ENCODE measurements at places on chromosomes 12 and 14.

DNA sequence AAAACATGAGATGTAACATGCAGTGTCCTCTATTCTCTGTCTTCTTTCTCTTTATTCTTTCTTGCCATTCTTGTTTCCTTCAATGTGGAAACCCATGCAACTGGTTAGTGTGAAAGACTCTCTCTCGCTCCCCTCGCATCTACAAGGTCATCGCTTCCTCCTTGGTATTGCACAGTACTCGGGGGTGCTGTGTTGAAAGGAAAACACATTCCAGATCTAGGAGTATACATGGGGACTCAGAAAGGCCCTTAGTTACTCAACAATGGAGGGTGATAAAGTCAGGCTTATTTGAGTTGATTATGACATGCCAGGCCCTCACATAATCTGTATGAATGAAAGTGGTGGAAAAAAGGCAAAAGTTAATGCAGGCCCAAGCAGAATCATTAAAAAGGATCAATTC lies 75.5 kb upstream of the OVCH1 start:
- no peak for DNase-seq

- DNase-seq: no peak
Measured at GRCh38 chr12:122963941-122964265, 2.4 kb downstream of the ABCB9 start.

DNA sequence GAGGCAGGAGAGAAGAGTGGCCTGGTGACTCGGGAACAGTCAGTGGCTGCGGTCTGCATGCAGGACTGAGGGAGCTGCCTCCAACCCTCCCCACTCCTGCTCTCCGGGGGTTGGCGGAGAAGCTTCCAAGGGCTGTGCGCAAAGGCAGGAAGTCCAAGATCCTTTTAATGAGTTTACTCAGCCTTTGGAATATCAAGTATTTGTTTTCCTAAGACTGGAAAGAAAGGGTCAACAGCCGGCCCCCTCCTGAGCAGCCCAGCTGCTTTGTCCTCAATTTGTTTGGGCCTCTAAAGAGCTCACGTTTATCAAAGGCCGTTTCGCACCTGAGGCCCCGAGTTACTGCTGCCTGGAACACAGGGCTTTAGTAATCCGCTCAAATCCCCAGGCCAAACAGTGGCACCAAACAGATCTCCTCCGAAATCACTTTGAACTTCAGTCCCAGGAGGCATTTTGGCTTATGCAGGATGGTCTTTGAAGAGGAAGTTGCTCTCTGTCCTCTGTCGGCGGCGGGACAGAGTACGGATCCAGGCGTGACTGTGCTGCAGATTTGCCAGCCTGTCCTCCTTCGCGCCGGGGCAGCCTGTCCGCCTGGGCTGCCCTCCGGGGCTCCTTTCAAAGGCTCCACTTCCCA lies 117.2 kb upstream of the FZD10 start:
- no peak for DNase-seq

DNA sequence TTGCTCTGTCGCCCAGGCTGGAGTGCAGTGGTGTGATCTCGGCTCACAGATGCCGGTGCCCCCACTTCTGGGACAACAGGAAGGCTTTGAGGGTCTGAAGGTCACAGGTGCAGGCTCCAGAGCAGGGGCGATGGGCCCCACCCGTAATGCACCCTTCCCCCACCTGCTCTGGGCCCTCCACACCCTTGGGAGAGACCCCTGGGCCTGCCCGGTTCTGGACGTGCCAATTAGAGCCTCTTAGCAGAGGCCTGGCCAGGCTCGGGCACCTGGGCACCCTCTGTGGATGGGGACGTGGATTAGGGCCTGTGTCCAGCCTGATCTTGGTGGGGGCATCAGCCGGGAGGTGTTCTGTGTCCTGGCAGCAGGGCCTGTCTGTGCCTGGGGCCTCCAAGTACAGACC lies 62.2 kb downstream of the KIF26A start:
- no peak for DNase-seq

DNA sequence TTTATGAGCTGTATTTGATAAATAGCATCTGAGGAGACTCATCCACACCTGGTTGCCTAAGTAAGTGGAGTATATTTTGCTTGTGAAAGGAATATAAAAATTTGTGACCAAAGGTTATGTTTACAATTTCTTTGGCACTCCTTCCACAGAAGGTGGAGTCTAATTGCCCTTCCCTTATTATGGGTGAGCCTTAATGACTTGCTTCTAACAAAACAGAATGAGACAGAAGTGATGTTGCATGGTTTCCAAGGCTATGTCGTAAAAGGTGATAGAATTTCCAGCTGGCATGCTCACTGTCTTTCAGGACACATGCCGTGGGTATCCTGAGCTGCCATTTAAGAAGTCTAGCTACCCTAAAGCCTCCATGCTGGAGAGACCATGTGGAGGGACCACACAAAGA lies 116.8 kb upstream of the ABCD2 start:
- no peak for DNase-seq

GRCh38 chr14:81473456-81474147 lies 60.1 kb downstream of the SEL1L start:
- no peak for DNase-seq

DNA sequence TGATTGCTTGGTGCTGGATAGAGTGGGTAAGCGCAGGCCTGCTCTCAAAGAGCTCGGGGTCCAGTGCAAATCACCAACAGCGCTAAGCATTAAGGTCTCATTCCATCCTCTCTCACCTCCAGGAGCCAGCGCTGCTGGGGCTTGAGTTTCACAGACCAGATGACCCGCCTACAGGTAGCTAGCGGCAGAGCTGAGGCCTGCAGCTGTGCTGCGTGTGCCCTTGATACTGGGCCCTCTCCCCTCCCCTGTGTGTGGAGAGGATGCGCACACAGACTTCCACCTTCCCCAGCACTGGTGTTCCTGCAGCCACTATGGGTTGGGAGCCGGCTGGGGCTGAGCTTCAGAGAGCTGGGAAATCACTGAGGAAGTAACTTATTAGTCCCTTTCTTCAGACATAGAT lies 149.9 kb downstream of the CALM1 start:
- no peak for DNase-seq

GRCh38 chr12:115543269-115543668 lies 734.2 kb downstream of the MED13L start:
- DNase-seq: no peak

GRCh38 chr12:89327486-89328094 lies 24.7 kb downstream of the DUSP6 start:
- no peak for DNase-seq

GRCh38 chr14:53020193-53020932 lies 69.5 kb upstream of the FERMT2 start:
- no peak for DNase-seq

GRCh38 chr14:75769047-75769685 lies 108.1 kb downstream of the TTLL5 start:
- DNase-seq: no peak

GRCh38 chr12:76240281-76240680 lies 107.9 kb downstream of the BBS10 start:
- DNase-seq: no peak

DNA sequence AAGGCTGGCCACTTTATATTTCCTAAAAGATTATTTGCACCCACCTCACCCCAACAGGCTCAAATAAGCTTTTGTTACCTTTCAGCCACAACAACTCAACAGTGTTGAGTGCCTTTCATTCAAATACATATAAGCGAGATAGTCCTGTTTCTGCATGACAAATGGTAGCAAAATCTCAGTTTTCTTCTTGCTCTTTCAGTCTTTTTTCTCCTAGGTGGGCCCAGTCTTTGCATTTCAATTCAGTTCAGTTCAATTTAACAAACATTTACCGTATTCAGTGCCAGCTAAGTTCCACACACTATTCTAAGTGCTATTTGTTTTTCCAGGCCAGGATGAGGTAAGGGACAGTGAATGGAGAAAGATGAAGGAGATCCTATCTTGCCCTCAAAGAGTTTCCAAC lies 25.9 kb upstream of the BMP4 start:
- DNase-seq: no peak

GRCh38 chr12:112782943-112783342 lies 8.6 kb upstream of the RPH3A start:
- no peak for DNase-seq

DNA sequence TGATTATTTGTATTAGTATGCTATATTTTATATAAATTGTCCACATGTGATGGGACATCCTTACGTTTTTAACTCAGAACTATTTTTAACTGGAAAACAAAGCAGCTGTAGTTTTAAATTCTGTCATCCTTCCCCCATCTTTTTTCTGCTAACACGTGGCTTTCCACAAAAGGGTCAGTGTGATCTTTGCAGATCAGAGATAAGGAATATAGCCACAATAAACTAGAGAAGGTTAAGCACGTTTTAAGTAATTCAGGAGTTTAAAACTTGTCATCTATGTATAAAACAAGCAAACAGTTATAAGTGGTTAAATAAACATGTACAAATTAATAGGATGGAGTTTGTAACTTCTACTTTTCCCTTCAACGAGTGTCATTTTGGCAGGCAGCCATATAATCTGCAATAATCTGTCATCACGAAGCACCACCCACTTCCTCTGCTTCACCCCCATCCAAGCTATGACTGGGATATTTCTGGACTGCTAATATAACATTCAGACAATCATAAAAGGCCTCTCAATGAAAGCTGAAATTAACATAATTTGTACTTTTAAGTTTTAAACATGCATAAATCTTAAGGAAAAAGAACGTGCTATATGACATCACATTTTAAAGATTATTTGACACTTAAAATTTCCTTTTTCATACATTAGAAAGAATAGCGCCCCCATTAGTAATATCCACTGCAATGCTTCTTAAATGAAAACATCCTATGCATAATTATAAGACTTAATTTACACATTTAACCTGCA lies 15.3 kb downstream of the TAOK3 start:
- no peak for DNase-seq

- DNase-seq: no peak
Measured at GRCh38 chr12:66776974-66777373, 98.1 kb upstream of the GRIP1 start.

DNA sequence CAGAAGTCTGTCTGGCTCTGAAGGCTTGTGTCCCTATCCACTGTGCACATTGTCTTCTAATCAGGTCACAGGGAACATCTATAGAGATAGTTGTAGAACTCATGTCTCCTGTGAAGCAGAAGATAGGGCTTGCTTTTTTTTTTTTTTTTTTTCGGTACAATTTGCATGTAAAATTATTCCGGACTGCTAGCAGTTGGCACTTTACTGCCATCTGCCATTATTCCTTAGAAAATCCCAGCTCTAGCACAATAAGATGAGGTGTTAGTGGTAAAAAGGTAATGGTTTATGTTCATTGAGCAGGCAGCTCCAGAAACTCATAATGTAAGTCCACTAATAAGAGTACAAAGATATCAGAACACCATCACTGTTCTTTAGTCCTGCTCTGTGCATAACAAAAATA lies 8.7 kb downstream of the MYRFL start:
- DNase-seq: no peak

DNA sequence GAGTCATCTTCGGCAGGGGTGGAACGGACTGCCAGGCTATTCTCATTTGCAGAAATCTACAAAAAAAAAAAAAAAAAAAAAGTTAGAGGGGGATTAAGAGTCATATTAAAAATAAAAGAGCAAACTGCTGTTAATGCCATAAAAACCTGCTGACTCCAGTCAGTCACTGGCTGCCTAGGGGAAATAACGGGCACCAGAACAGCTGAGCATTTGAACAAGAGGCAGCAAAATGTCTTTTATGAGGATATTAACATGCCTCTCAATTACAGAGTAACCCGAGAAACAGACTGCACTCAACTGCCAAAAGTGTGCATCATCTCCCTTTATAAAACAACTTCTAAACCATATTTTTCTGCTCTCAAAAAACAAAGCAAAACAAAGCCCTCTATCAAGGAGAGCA lies 28.7 kb upstream of the CERS5 start:
- DNase-seq: no peak

- DNase-seq: no peak
Measured at GRCh38 chr14:30264161-30264560, 294.8 kb upstream of the G2E3 start.

GRCh38 chr14:68805414-68805813 lies 12.5 kb upstream of the ZFP36L1 start:
- DNase-seq: no peak

DNA sequence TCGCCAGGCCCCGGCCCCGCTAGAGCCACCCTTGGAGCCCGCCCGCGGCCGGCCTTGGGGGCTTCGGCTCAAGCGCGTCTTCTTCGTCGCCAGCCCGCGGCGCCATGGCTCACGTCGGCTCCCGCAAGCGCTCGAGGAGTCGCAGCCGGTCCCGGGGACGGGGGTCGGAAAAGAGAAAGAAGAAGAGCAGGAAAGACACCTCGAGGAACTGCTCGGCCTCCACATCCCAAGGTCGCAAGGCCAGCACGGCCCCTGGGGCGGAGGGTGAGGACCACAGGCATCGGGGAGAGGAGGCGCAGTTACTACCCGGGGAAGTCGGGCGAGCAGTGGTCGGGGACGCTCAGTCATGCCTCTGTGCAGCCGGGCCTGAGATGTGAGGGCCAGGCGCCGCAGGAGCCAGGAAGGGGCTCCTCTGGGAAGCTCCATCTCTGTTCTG lies 573 bp downstream of the ARL6IP4 start:
- DNase-seq: no peak

- peak; percentile 18 for DNase-seq
Measured at GRCh38 chr12:126342866-126343265, 1277.6 kb downstream of the AACS start.

DNA sequence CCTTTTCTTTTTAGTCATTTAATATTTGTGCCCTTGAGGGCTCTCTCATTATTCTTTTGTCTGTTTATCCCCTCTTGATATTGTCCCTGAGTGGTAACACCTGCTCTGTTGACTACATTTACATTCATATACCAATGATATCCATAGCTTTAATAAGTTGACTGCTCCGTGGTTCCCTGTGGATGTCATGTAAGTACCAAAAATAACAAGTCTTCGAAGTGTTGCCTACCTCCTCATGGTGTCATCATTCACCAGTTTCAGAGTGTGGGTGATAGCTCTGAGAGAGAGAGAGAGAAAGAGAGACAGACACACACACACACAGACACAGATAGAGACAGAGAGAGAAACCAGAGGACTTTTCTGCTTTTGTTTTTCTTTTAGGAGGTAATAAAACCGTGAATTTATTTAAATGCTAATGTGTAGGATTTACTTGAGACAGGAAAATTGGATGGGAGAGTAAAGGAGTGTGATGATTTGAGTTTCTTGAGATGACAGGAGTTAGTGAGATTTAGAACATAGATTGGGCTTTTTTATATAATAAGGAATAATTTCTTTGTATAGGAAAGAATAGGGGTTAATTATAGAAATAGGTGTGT lies 52.2 kb downstream of the PAPOLA start:
- DNase-seq: no peak

GRCh38 chr14:87899228-87899627 lies 93.8 kb downstream of the GALC start:
- no peak for DNase-seq

DNA sequence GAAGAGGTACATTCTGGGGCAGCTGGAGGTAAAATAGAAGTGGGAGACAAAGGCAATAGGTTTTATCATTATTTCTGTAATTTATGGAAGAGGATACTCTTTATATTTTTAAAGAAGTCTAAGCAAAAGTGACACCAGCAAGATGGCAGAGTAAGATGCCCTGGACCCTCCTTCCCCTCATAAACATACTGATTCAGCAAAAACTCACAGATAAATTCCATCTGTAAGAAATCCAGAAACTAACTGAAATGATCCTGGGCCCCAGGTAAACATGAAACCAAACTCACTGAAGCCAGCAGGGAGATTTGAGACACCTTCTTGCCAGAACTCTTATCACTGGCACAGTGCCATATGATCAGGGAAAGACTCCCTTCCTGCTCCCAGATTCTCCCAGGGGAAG lies 79.9 kb downstream of the GCH1 start:
- no peak for DNase-seq

GRCh38 chr12:11653215-11653753 lies 3.8 kb downstream of the ETV6 start:
- no peak for DNase-seq
